Effector memory CD8-positive, alpha-beta T cell (primary cell): ENCODE measurements at places on chromosomes 5 and 9.
A peak's percentile ranks its signal among the peaks of the same experiment; 100 is the strongest.

GRCh38 chr9:98067184-98067583 lies 10.7 kb downstream of the NANS start:
- DNase-seq = no peak

- no peak for DNase-seq
Measured at GRCh38 chr5:133761632-133762031, 149.3 kb upstream of the FSTL4 start.

DNA sequence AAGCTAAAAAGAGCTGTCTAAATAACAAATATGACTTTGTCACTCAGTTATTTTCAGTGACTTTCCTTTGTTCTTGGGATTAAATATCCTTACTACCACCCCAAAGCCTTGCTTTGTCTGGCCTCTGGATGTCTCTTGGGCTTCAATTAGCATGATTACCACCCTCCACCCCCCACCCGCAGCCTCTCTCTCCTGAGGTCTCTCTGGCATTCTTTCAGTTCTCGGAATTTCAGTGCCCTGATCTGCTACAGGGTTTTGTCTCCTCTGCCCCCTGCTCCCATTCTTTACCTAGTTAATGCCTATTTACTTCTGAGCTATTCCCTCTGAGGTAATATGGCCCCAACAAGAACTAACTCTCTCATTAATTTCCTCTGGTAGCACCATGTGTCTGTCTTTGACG lies 376.4 kb downstream of the DEPDC1B start:
- DNase-seq = no peak

DNA sequence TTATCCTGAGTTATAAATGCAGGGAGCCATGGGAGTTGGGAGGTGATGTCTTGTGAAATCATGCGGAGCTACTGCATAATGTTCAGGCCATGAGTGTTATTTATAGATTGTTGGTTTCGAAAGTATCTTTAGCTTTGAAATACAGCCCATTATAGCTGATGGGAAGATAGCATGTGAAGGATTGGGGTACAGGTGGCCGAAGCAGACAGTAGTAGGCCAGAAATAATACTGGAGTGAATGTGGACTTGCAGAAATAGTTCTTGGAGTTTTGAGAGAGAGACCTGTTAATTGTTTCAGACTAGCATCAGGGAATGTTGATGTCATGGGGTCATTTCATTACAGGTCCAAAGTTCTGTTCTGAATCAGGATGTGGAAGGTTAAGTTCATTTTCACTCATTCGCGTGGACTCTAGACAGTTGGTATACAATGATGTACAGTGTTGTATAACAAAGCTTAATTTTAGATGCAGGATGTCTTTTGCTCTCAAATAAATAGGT lies 3.8 kb downstream of the ATP6V1G1 start:
- no peak for DNase-seq

DNA sequence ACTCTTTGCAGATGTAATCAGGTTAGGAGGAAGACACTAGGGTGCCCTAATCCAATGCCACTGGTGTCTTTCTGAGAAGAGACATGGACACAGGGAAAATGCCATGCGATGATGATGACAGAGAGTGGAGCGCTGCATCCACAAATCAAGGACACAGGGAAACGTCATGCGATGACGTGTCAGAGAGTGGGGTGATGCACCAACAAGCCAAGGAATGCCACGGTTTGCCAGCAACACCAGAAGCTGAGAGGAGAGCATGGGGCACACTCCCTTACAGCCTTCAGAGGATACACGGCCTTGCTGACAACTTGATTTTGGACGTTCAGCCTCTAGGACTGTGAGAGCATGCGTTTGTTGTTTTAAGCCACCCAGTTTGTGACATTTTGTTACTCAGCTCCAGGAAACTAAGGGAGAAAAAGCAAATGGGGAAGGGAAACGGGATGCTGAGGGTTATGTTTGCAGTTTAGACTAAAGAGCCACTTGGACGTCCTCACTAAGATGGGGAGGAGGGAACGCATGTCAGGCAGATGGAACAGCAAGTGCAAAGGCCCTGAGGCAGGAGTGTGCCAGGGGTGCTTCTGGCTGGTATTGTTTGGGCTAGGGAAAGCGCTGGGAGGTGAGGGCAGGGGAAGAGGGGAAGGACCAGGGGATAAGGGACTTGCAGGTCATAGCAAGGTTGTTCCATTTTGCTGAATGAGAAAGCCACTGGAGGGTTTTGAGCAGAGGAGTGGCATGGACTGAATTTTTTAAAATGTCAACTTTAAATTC lies 2.5 kb upstream of the TENT4A start:
- DNase-seq = no peak

DNA sequence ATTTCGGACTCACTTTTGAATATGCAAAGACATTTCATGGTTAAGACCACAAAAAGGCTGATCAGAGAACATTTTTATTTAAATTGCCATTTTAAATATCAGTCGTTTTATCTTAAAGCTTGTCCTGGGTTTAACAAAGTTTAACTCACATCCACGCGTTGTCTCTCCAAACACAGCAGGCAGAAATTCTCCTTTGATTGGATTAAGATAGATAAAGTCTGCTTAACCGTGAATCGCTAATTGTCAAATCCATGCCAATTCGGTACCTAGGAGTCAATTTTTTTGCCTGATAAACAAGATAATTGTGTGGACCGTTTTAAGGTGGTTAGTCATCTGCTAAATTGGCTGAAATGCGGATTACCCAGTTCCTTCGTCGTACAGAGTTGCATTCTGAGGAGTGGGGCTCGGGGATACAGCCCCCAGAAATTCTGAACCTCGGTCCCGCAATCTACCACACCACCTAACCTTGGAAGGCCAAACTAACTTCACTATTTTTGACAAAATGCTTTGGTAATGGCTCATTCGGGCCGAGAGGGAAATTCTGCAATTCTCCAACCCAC lies 665 bp upstream of the BTF3 start:
- DNase-seq = no peak

DNA sequence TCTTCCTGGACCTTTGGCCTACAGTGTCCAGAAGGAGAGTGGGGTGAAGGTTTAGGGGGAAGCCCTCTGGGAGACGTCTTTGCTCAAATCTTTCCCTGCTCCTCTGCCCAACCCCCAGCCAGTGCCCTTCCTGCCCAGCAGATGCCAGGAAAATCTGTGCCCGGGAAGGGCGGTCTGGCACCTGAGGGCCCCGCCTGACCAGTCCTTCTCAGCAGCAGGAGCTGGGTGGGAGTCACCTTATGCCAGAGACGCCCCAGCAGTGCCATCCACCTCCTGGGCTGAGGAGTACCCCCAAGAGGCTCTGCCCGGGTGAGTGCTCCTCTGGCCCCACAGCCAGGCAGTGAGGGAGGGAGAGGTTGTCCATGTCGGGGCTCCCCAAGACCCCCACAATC lies 14.9 kb upstream of the CERCAM start:
- no peak for DNase-seq

- DNase-seq = no peak
Measured at GRCh38 chr5:64347309-64347708, 158.5 kb upstream of the RGS7BP start.

GRCh38 chr5:128844354-128844923 lies 120.8 kb upstream of the SLC27A6 start:
- no peak for DNase-seq

- no peak for DNase-seq
Measured at GRCh38 chr5:90855296-90856010, 296.9 kb downstream of the ADGRV1 start.

DNA sequence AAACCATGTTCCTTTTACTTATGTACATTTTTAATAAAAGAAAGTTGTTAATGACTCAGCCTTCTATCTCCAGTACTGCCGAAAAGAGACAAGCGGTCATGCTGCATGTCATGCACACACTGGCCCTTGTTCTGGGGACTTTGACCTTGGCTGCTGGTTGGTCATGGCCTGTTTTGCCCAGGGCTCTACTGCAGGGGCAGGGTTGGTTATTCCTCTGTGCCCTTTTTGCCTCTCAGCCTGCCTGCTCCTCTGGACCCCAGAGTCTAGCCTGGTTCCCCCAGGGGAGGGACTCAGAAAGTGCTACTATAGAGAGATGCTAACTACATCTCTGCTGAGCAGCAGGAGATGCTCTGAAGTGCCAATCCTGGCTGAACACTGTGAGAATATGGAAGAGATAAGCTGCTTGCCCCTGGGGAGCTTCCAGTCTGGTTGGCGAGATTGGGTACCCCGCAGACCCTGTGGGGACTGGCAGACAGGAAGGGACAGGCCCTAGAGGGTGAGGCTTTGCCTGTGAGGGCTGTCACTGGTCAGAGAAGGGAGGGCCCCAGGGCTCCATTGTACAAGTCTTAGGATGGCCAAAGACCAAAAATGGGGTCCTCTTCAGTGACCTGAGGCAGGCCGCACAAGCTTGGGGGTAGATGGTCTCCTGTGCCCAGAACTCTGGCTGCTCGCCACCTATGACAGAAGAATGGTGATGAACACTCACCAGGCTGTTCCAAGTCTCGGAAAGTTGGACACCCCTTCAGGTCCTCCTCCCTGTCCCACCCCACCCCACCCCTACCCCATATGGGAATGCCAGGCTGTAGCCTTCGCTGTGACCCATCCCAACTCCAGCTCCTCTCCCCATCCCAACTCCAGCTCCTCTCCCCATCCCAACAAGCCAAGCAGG lies 14.3 kb downstream of the IRF1 start:
- DNase-seq = peak; percentile 22

GRCh38 chr9:130639866-130640555 lies 24.4 kb upstream of the PRDM12 start:
- DNase-seq = no peak

GRCh38 chr5:89330140-89330539 lies 447.2 kb upstream of the MEF2C start:
- DNase-seq = no peak

GRCh38 chr5:28808967-28809810 lies 1770.8 kb upstream of the CDH9 start:
- DNase-seq = no peak

DNA sequence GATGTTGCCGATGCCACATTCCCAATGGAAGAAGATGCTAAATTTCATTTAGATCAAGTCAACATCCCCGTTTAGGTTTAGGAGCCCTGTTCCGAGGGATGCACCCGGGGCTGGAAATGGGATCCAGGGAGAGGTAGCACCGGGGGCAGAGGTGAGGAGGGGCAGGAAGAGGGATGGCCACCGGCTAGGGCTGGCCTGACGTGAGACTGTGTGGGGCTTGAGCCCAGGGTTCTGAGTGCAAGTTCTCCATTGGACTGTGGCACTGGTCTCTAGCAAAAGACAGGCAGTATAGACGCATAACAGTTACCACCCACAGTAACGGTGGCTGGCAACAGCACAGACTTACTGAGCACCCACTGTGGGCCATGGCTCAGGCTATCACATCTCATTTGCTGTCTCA lies 209.0 kb upstream of the MVB12B start:
- no peak for DNase-seq

GRCh38 chr9:78745331-78745730 lies 448.4 kb downstream of the PSAT1 start:
- DNase-seq = no peak

DNA sequence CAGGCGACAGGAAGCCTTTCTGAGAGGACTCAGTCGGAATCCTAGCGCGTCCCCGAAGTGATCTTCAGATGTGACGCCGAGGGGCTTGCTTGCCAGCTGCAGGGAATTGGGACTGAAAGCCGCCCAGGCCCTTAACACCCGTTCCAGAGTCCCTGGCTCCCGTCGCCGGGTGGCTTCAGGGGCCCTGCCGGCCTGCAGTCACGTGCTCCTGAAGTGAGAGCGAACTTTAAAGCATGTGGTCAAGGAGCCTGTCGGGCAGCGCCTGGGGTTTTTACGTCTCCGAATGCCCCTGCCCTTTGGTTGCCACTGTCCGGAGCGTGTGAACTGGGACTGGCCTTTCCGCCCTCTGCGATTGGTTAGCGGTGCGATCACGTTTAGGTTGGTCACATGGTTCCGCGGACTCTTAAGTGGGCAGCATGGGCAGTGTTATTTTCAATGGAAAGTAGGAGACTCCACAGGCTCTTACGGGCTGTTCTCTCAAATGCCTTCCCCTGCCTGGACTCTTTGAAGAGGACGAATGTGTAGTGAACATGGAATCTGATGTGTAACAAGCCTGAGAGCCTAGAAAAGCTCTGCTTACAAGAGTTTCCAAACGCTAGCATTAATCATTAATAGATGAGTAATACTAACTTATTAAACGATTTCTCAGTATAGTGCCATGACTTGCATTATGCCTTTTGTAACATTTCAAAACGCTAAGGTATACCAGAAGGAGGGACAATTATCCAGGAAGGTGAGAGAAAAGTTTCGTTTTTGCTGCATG lies 1.9 kb downstream of the VLDLR start:
- DNase-seq = no peak

- DNase-seq = no peak
Measured at GRCh38 chr9:116187570-116188170, 34.1 kb downstream of the PAPPA start.

DNA sequence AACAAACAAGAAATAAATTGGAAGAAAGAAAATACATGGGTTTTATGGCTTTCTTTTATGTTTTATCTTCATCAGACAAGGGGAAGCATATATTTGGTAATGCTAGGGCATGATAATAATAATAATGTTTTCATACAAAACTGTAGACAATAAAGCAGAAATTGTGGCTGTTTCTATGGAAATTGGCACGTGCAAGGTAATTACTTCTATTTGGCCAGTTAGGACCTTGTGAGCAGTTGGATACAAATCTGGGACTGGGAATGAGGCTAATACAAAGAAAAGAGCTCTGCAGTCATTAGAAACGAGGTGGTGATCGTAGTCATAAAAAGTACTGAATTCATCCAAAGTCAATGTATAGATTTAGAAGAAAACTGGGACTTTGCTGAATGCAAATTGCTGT lies 233.6 kb downstream of the EFNA5 start:
- no peak for DNase-seq

DNA sequence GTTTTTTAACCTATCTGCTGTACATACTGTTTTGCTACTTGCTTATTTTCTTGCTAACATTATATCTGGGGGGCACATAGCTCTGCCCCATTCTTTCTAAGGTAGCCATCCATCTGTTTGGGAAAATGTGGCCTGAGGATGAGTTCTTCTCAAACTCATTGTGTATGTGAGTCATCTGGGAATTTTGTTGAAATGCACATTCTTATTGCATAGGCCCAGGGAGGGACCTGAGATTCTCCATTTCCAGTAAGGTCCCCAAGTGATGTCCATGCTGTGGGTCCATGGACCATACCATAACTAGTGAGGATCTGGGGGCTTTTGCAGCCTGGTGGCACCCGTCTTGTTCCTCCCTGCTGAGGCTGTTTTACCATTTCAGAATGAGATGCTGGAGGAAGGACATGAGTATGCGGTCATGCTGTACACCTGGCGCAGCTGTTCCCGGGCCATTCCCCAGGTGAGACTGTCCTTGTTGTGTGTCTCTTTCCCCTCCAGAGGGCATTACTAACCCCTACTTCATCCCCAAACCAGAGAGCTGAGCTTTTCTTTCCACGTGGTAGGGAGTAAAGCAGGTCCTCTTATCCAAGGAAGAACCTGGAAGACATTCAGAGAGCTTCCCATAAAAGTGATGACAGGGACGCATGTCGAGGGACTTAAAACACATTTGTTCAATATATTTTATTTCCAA lies 28.6 kb downstream of the CYFIP2 start:
- DNase-seq = no peak

GRCh38 chr9:119412399-119412798 lies 43.2 kb upstream of the BRINP1 start:
- no peak for DNase-seq

GRCh38 chr5:17400724-17401469 lies 97.1 kb upstream of the TAF11L2 start:
- no peak for DNase-seq
